ENCODE measurements at places on chromosomes 11 and 22.

- no peak for DNase-seq
These were observed 33.1 kb upstream of the CARS1 start for GRCh38 chr11:3090096-3090901.

GRCh38 chr22:46958191-46958590 lies 195.7 kb downstream of the TBC1D22A start:
- DNase-seq: no peak

DNA sequence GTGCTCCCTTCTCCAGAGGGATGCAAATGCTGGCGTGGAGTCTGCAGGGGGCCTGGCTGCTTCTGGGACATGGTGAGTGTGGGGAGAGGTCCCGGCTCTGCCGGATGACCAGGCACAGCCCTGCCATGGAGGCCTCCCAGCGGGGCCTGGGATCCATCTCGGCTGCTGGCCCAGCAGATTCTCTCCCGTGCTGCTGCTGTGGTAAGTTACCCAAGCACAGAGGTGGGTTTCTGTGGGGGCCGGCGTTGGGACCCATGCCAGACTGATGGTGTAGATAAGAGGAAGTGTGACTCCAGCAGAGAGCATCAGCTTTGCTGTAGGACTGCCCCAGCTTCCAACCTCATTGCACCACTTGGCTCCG lies 147.5 kb upstream of the B3GAT1 start:
- no peak for DNase-seq

DNA sequence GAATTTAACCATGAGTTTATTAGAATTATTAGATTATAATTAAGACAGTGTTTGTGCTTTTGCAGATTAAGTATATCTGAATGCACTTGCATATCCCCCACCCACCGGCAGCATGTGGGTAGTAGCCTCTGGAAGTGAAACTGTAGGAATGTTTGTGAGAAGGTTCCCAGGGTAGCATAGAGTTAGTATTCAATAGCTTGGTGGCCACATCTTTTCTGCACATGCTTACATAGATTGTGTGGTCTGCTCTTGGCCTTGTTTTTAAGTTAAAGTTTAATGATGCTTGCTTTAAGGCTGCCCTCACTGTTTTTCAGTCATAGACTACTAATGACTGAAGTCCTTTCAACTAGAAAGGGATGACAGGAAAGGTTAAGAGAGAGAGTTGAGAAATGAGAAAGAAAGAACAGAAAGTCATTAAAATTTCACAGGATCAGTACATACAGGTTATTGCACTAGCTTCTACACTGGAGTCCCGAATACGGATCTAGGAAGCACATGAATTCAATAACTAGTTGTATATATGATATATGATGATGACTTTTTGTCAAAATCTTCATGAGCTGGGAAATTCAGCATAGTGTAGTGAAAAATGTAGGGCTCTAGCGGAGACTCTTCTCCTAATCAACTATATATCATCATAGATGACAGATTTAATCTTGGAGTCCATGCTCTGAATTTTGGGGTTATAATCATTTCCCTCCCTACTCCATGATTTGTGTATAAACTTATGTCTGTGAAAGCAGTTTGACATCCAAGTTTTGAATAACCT lies 137.1 kb downstream of the ARHGAP42 start:
- DNase-seq: no peak

DNA sequence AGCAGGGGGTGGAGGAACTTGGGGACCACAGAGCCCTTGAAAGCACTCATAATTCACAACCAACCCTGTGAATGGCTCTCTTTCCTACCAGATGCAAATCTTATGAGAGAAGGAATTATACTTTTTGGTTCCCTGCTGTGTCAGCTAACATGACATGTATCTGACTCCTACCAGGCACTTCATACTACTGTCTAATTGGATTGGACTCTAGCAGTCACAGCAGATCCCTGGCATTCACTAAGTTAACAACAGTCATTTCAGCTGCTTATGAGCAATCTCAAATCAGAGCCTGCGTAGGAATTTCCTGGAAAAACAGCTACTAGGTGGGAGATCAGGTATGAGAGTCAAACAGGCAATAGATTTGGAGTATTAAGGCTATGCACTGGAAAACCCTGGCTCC lies 11.1 kb upstream of the ENDOD1 start:
- DNase-seq: no peak

DNA sequence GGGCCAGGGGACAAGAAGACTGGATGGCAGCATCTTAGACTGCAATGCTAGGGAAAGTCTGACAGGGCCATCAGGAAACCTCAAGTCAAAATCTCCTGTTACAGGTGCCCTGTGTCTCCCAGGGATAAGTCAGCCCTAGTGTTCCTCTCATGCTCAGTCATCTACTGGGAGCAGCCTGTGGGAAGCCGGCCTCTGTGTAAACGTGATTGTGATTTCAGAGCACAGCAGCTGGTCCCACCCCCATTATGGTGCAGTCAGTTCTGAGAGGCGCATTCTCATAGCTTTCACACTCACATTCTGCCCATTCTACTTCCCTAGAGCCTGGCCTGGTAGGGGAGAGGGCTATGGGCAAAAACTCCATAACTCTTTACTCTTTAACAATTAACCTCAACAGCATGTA lies 7.2 kb upstream of the SLN start:
- DNase-seq: no peak

GRCh38 chr22:44735518-44736428 lies 16.6 kb upstream of the ARHGAP8 start:
- peak; percentile 77 for DNase-seq

- DNase-seq: no peak
These were observed 27.7 kb upstream of the BIRC3 start for GRCh38 chr11:102289592-102289991.

GRCh38 chr11:70783356-70783755 lies 385.0 kb downstream of the CTTN start:
- no peak for DNase-seq

DNA sequence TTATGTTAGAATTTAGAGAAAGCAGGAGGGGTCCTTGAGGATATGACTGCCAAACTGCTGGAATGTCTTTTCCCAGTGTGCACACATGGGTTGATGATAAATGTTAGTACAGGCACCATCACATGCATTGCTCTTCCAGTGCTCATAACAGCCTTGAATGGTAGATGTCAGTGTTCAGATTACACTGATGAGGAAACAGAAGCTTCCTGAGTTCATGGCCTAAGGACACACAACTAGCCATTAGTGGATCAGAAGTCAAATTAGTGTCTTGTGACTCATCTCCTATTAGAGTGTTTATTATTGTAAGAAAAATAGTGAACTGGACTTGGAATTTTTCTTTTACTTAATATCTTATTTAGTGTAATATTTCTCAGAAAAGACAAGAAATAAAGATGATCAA lies 241.5 kb downstream of the DDX10 start:
- no peak for DNase-seq

- no peak for DNase-seq
These were observed 69.4 kb downstream of the MRTFA start for GRCh38 chr22:40567106-40567505.

DNA sequence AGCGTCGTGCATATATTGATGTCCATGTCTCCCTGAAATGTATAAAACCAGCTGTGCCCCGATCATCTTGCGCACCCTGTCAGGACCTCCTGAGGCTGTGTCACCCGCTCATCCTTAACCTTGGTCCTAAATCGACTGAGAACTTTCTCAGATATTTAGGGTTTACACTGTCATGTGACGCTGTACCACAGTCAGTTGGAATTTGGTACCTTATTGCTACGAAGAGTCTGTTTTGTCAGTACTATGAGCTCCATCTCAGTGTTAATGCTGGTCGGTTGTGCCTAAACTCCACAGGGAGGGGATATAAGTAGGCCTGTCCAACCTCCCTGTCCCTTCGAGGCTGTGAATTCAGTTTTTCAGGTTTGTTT lies 1.8 kb upstream of the IFITM2 start:
- DNase-seq: no peak

GRCh38 chr22:26588729-26589366 lies 1.1 kb downstream of the TPST2 start:
- no peak for DNase-seq

DNA sequence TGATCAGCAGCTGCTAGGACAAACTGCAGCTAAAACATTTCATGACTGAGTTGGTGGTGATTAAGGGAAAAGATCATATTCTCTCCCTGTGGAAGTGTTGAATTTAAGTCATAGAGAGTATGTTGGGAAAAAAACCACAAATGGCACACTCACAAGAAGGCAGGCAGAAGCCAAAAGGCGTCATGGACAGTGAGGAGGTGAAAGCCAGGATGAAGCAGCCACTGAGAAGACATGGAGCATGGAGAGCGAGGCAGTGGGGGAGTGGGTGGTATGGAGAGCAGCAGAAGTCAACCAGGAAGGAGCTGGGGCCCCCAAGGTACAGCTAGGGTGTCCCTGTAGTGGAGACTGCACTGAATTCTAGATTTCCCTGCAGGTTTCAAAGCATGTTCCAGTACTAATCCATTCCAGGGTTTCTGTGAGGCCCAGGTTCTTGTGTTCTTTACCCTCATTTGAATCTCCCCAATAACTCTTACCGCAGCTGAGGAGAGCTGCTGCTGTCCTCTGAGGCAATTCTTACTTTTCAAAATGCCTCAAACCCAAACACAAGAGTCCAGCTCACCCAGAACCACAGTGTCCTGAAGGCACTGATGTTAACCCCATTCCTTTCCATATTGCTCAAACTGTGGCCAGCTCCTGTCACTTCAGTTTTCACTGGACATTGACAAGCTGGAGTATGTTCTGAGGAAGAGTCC lies 191.8 kb upstream of the E2F8 start:
- no peak for DNase-seq

DNA sequence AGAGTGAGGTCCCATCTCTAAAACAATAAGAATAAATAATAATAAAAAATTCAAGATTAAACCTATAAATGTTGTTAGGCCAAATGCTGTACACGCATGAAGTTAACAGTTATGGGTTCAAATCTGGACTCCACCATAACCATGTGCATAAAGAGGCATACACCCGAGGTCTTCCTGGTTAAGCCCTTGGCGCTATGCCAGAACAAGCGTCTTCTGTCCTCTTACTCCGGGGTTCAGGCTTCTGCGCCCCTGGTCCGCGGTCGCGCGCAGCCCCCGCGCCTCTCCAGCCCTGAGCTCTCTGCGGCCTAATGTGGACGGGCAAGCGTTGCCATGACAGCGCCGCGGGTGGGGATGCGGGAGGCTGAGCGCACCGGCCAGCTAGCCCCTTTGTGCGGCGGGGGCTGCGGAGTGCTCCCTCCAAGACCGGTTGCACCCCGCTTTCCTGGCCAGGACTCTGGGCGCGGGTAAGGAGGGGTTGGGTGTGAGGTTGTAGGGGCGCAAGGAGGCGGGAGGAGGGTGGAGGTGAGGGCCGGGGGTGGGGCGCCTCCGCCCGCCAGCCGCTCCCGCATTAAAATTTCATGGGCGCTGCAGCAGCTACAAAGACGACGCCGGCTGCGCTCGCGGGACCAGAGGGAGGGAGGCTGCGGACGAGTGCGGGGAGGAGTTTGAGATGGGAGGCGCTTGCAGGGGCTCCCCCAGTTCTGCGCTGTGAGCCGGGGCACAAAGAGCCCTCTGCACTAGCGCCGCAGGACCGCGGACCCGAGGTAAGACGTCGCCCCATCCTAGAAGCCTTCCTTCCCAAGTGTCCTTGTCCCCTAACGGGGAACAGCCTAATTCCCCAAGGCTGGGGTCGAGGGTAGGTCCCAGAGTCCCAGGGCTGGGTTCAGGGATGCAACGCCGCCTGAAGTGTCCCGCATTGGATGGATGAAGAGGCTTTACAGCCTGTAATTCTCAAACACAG lies at the start of gene MIAT:
Gene MIAT (plus strand): TSS at position 698 of the 961 bp plus-strand sequence.
- no peak for DNase-seq

GRCh38 chr11:131668500-131669400 lies 298.3 kb downstream of the NTM start:
- DNase-seq: peak; percentile 19

DNA sequence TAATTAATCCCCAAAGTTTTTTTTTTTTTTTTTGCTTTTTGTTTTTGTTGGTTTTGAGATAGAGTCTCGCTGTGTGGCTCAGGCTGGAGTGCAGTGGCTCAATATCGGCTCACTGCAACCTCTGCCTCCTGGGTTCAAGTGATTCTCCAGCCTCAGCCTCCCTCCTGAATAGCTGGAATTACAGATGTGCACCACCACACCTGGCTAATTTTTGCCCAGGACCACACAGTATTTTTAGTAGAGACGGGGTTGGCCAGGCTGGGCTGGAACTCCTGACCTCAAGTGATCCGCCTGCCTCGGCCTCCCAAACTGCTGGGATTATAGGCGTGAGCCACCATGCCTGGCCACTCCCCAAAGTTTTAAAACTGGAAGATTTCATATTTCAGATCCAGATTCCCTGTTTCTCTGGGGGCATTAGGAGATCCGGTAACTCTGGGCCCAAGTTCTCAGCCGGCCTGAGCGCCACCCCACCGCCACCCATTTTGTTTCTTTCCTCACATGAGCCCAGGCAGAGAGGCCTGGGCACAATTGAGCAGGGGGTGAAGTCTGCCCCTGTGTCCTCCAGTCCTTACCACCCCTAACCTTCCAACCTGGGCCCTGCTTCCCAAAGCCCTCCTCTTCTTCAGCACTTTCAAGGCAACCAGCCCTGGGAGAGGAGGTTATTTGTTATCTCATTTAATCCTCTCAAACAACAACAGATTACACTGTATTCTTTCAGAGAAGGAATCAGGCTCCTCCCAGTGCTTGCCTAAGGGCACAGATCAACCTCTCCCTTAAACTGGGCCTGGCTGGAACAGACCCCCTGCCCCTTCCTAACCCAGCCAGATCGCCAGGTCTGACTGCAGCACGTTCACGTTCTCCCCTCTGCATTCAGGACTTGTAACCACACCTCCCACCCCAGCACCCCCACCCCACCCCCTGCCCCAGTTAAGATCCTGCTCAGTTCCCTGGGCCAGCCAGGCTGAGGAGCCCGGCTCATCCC lies 1.9 kb upstream of the CSNK1E start:
- no peak for DNase-seq

- no peak for DNase-seq
These were observed 1.4 kb downstream of the CDKN1C start for GRCh38 chr11:2883979-2884815.

GRCh38 chr11:43992834-43993637 lies 50.6 kb downstream of the C11orf96 start:
- DNase-seq: no peak

GRCh38 chr11:93494357-93494756 lies 48.8 kb downstream of the SMCO4 start:
- no peak for DNase-seq

GRCh38 chr11:100354736-100355135 lies 332.4 kb upstream of the ARHGAP42 start:
- no peak for DNase-seq

- peak; percentile 87 for DNase-seq
These were observed 6.0 kb upstream of the CCDC188 start for GRCh38 chr22:20156611-20157429.

DNA sequence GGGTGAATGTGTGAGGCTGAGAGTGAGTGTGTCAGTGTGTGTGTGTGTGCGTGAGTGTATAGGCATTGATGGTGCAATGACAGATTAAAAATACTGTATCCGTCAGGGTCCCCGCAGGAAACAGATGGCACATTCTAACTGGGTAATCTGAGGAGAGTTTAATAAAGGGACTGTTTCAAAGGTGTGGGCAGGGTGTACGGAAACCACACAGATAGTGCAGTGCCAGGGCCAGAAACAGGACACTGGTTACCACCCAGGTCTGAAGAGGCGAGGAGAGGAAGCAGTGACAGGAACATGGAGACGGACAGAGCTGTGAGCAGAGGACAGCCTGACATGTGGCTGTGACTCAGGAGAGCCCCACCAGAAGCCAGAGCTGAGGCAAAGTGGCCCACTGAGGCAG lies 16.5 kb downstream of the P2RX3 start:
- no peak for DNase-seq

All from activated CD4-positive, alpha-beta T cell treated with anti-CD3 and anti-CD28 coated beads, Interleukin-2, amount 50 U/mL, for 24 hours (primary cell).